ENCODE measurements at places on chromosomes 11 and 22.

GRCh38 chr11:35654711-35655110 is 7.9 kb upstream of the TRIM44 start:
- DNase-seq: no peak

GRCh38 chr11:86955361-86956120 is at the start of gene FZD4:
TSS of gene FZD4 (minus strand) at chr11:86955395. CDS start at chr11:86955085, 310 bp downstream.
- DNase-seq: peak; percentile 41

DNA sequence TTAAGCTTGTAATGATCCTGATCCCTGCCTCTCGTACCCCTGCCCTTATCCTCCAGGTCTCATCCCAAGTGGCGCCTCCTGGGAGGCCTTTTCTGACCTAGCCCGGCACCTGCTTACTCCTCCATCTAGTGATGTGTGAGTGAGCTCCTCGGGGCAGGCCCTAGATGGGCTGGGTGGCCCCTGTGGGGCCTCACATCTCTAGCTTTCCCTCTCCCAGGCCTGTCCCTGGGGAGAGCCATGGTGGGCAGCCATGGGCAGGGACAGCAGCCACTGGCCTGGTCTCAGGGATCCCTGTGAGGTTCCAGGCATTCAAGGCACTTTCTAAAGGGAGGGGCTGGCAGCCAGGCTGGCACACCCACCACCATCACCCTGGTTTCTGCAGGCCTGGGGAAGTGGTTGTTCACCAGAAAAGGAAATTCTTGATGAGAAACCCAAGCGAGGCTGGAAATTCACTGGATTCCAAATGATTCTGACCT is 27.9 kb downstream of the GNAZ start:
- no peak for DNase-seq

- no peak for DNase-seq
Observed at GRCh38 chr11:35005141-35005780, 88.8 kb downstream of the PDHX start.

DNA sequence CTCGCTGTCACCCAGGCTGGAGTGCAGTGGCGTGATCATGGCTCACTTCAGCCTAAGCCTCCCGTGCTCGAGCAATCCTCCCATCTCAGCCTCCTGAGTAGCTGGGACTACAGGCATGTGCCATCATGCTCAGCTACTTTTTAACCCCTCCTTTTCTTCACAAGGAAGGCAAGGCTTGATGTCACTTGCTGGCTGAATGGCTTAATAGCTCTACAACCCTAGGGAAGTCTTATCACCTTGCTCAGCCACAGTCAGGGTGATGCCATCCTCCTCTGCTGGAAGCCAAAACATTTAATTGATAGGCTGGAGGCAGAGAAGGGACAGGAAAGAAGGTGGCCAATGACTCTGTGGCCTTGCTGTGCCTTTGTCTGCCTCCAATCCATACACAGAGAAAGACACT is 131.9 kb downstream of the MED15 start:
- DNase-seq: no peak

- no peak for DNase-seq
Observed at GRCh38 chr22:19464975-19465374, 14.0 kb downstream of the UFD1 start.

- no peak for DNase-seq
Observed at GRCh38 chr11:1842149-1843097, 3.6 kb downstream of the TNNI2 start.

GRCh38 chr22:28032861-28033260 is 113.8 kb upstream of the PITPNB start:
- DNase-seq: no peak

- no peak for DNase-seq
Observed at GRCh38 chr11:44939673-44940395, 10.8 kb downstream of the TP53I11 start.

- DNase-seq: no peak
Observed at GRCh38 chr11:11978792-11979487, 29.5 kb downstream of the DKK3 start.

DNA sequence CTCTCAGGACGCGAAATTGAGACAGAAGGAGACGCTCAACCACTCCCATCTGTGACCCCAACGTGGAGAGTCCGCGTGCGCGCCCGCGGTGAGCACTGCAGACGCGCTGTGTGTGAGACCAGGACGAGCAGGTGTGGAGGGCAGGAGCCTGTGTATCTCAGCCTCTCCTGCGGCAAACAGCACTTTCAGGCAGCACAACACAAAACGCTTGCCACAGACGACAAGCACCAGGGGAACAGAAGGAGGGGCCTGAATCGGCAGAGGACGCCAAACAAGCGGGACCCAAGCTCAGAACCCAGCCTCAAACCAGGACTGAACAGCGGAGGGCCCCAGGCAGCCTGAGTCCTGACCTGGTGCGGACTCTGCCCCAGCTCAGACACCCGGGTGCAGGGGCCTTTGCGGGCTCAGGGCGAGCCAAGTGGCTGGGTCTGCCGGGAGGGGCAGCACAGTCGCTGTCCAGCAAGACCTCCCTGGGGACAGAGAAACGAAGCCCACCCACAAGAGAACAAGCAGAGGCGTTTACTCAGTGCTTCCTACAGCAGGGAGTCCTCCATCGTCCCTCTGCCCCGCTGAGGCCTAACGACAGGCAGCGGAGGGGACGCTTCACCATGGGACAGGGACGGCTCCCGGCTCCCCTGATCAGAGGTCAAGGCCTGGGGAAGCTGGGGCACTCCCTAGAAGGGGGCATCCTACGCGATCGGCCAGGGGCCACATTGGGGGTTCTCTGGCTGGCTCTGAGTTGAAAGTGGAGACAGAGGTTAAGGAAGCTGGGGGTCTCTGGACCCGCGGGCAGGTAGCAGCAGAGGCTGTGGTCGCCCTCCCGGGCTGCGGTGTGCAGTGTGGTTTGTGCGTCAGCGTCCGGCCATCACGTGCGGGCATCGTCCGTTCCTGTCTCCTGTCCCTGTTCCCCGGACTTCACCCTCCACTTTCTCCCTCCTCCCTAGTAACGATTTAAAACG is 560.8 kb downstream of the BRD1 start:
- no peak for DNase-seq

DNA sequence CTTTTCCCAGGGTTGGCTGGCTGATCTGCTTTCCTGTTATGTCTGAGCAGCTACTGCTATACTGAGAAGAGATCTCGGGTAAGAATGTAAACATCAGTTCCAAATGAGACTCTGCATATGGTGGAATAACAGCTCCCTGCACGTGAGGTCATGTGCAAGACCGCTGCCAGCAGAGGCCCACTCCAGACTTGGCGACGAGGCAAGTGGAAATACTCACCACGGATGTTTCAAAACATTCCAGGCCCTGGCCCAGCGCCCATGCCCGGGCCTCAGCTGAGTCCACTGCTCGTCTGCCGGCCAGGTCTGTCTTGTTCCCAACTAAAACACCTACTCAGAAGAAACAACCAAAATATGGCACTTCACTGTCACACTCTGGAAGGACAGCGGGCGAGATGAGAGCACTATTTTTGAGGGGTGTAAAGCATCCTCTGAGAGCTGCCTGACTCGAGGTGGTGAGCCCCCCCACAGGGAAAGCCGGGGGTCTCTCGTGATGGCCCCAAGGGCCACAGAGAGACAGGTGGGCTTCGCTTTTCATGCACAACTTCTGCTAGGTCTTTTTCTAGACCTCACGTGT is 13.1 kb downstream of the IFT27 start:
- DNase-seq: no peak

DNA sequence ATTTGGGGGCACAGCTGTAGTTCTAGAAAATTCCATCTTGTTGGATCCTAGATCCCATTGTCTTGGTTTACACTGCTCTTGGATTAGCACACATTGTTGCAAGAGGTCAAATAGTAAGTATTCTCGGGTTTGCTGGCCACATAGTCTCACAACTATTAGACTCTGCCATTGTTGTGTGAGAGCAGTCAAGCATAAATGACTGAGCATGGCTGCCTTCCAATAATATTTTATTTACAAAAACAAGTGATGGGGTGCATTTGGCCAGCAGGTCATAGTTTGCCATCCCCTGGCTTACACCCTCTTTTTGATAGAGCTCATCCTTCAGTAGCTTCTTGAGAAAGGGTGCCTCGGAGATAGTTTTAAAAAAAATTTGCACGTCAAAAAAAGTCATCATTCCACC is 77.9 kb upstream of the ALX4 start:
- no peak for DNase-seq

DNA sequence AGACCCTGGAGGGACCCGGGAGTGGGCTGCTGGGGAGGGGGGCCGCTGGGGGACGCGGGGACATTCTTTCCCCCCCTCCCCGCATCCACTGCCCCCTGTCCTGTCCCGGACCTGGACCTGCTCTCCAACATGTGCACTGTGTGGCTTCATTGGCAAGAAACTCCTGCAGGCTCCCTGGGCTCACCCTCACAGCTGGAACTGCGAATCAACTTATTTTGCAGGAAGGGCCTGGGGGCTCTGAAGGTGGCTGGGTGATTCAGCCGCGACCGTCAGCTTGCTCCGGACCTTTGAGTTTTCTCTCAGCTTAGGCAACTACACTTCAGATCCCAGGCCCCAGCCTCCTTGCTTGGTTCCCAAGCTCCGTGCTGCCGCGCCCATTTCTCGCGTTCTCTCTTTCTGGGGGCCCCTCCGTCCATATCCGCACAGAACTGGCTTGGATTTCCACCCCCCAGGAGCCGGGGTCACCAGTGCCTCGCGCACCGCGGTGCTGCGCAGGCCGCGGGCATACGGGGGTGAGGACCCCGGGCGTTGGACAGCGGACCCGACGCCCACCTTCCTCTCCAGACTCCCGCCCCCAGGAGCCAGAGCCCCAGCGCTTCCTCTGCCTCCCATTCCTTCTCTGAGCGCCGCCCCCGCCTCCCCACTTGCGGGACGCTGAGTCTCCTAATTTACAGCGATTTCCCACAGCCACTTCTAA is 471 bp upstream of the AHNAK start:
- no peak for DNase-seq

- peak; percentile 34 for DNase-seq
Observed at GRCh38 chr11:86743223-86744118, 56.9 kb upstream of the PRSS23 start.

GRCh38 chr22:30615543-30615954 is 8.6 kb downstream of the TCN2 start:
- no peak for DNase-seq

DNA sequence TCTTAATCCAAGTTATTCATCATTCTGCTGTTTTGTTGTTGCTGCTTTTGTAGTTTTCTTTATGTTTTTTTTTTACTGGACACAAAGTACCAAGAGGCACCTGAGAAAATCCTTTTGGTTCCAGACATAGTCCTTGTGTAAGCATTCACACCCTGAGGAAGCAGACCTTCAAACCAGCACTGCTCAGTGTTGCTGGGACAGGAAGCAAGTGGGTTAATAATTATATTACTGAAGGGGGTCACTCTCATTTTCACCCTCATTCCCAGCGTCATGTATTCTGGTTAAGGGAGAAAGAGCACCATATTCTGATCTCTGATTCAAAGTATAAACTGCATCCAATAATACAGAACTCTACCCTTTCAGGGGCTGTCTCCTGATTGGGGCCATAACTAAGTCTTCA is 5.9 kb upstream of the ALKBH3 start:
- DNase-seq: no peak

All from stimulated activated CD4-positive, alpha-beta T cell treated with anti-CD3 and anti-CD28 coated beads, Interleukin-2, amount 100 ng/mL, for 48 hours (primary cell).